ENCODE measurements at places on chromosomes 2 and 18. TPM values are rescaled to one million over a fixed set of nuclear protein-coding genes. Genes with fewer than 3 reads are reported as not detected.

Gene ALPG
- total RNA-seq, result not detected

Gene SULT1C2
- total RNA-seq, result not detected

Gene EHBP1
- total RNA-seq, result 29.0 TPM

Gene AQP12A
- total RNA-seq, result not detected

Gene IL1B
- 0.82 TPM for total RNA-seq

Gene TMEM247
- not detected for total RNA-seq

Gene PLB1
- total RNA-seq, result 0.23 TPM

Gene NYAP2
- not detected for total RNA-seq

Gene ACKR3
- 45.9 TPM for total RNA-seq

Gene OTOS
- not detected for total RNA-seq

Gene SERPINB3
- total RNA-seq, result not detected

Gene RIT2
- total RNA-seq, result not detected

Gene PXDN
- total RNA-seq, result 81.8 TPM

Gene C2orf66
- total RNA-seq, result 0.08 TPM

Gene MAP3K19
- not detected for total RNA-seq

Gene IL37
- not detected for total RNA-seq

Gene FAP
- total RNA-seq, result 182 TPM

Gene INPP5D
- 0.83 TPM for total RNA-seq

Gene FBXO15
- total RNA-seq, result 0.23 TPM

Gene ACYP2
- 7.1 TPM for total RNA-seq

Gene SPC25
- not detected for total RNA-seq

Gene MATN3
- total RNA-seq, result 1.1 TPM

Gene FAM117B
- 1.4 TPM for total RNA-seq
